Brain (organoid and tissue), 16 donors: ENCODE measurements at places on chromosomes 4 and X. TPM values are rescaled to one million over a fixed set of nuclear protein-coding genes. Genes with fewer than 3 reads are reported as not detected.

The PPEF2 gene
- not detected for polyA plus RNA-seq

The RWDD4 gene
- polyA plus RNA-seq: 6.2 TPM

The POLN gene
- polyA plus RNA-seq: 1.1 TPM

The ODAPH gene
- polyA plus RNA-seq: not detected

The CPLX1 gene
- 89.5 TPM for polyA plus RNA-seq

GRCh38 chr4:57136281-57136680, 26.1 kb upstream of the IGFBP7 start:
- DNase-seq: no peak

DNA sequence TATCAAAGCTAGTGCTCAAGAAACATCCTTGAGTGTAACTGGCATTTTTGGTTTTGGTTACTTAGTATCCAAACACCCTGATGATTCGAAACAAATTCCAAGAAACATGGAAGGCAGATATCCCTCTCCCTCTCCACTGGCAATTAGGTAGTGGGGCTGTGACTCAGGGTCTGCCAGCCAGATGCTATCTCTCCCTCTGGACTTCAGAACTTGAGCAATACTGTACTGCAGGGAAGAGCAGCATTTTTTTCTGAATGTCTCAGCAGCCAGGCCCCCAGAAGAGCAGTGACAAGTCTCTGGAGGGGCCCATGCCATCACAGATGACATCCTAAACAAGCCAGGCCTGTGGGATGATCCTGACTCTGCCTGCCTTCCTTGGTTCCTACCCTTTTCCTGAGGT, 37.3 kb upstream of the BCORL1 start:
- DNase-seq: no peak

- no peak for DNase-seq
These were observed 35.6 kb downstream of the GAB1 start for GRCh38 chr4:143372093-143372915.

DNA sequence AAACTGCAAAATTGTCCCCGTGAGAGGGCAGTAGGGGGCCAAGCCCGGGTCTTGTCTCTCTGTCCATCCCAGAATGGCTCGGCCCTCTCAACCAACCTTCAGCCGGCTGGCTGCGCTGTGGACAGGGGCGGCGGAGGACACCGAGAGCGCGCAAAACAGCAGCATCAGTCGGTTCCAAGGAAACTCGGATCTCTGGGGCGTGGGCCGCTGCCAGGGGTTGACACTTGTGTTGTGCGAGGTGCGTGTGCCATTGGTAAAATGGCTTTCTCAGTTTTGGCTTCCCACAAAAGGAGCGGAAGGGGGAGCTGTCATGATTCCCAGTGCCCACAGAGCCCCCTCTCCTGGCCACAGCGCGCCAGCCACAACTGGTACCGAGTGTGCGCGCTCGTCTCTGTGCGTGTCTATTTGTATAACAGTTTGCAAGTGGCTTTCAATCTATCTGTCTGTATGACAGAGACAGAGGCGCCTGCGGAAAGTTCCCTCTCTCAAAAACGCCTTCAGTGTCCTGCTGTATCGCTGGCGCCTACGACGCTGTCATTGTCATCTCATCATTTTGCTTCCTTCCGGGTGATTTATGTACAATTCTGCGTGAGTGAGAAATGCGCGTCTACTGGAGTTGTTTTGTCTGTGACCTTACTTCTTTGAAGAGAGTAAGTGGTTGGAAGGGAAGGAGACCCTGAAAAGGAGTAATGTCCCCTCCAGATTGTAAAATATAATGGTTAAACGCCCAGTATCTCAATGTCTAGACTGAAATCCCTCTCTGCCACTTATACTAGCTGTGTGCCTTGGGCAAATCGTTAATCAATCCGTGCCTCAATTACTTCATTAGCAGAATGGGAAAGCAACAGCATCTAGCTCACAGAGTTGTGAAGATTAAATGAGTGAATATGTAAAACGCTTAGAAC, 1.8 kb downstream of the DKK2 start:
- DNase-seq: peak; percentile 92

DNA sequence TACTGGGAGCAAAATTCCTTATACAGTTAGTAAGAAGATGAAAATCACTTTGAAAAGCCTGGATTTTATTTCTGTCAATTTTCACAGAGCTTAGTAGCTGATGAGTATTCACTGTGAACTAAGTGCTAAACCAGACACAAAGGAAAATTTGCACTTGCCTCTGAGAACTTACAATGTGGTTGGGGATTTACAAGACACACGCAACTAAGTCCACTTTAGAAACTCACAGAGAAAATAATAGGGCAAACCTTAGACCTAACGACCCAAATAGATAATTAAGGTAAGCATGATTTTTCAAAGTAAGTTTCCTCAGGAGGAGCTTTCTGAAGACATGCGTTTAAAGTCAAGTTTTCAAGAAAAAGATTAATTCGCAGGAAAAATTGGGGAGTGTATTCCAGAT, 708.9 kb downstream of the ADGRL3 start:
- DNase-seq: peak; percentile 27

GRCh38 chr4:36812149-36812548, 432.4 kb upstream of the NWD2 start:
- DNase-seq: no peak

- no peak for DNase-seq
These were observed 206.1 kb downstream of the MID1 start for GRCh38 chrX:10414156-10414824.
